ENCODE measurements at places on chromosomes 3 and 15. TPM values are rescaled to one million over a fixed set of nuclear protein-coding genes. Genes with fewer than 3 reads are reported as not detected.

Gene KLHL6
- total RNA-seq, result 1.5 TPM

Gene NEIL1
- 104 TPM for total RNA-seq

Gene SAMMSON
- 2.2 TPM for total RNA-seq

Gene P2RY13
- 0.75 TPM for total RNA-seq

DNA sequence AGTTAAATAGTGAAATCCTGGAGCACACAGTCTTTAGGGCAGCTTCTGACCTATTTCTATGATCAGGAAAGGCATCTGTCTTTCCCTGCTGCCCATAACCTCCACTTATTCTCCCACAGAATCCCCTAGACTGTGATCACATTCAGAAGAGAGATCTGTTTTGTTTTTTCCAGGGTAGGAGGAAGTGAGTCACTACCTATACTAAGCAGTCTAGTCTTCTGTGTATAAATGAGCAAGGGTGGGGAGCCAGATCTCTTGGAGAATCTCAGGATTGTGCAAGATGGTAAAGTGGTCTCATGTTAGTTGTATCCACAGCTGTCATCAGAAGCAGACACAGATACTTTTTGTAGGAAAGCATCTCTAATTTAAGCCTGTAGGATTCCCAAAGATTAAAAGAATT lies 11.8 kb upstream of the FBXO22 start:
- H3K27me3 ChIP-seq, result no peaks in the 10 kb centered on the region
- peak overlapping the region; percentile 16 for H3K27ac ChIP-seq
- no peak for DNase-seq

DNA sequence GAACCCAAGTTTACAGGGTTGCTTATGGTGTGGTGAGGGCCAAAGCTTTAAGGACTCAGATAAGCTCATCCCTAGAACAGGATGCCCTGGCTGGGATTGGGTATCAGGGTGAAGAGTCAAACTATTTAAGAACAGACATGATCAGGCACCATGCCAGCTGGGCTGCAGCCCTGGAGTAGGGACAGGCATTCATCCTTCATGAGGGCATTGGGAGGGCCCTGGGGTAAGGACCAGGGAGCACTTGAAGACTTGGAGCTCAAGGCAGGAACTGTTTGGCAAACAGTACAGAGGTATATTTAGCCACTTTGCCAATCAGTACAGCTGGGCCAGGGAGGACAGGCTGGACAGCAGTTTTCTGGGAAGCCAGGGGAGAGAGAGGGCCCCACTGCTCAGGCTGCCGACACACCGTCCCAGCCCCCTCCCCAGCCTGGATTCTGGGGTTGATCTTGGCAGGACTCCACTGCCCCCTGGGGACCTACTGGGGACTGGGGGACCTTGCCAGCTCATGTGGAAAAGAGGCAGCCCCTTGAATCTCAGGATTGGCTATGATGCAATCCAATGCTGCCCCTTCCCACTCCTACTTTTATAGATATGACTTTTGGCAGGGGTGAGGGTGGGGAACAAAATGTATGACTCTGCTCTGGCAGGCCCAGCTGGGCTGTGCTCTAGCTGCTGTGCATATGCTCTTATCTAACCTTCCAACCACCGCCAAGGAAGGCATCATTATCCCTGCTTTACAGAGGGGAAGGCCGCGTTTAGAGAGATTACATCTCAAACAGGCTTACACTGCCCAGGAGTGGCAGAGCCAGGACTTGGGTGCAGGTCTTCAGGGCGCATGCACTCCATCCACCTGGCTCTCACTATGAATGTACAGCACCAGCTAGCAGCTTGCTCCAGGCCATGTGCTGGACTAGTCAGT lies 2.3 kb downstream of the PLA2G4E start:
- no peak for DNase-seq
- no peak overlapping the region for H3K4me3 ChIP-seq
- no peaks in the 10 kb centered on the region for H3K27me3 ChIP-seq
- no peaks in the 10 kb centered on the region for H3K36me3 ChIP-seq
- H3K27ac ChIP-seq, result no peak overlapping the region

DNA sequence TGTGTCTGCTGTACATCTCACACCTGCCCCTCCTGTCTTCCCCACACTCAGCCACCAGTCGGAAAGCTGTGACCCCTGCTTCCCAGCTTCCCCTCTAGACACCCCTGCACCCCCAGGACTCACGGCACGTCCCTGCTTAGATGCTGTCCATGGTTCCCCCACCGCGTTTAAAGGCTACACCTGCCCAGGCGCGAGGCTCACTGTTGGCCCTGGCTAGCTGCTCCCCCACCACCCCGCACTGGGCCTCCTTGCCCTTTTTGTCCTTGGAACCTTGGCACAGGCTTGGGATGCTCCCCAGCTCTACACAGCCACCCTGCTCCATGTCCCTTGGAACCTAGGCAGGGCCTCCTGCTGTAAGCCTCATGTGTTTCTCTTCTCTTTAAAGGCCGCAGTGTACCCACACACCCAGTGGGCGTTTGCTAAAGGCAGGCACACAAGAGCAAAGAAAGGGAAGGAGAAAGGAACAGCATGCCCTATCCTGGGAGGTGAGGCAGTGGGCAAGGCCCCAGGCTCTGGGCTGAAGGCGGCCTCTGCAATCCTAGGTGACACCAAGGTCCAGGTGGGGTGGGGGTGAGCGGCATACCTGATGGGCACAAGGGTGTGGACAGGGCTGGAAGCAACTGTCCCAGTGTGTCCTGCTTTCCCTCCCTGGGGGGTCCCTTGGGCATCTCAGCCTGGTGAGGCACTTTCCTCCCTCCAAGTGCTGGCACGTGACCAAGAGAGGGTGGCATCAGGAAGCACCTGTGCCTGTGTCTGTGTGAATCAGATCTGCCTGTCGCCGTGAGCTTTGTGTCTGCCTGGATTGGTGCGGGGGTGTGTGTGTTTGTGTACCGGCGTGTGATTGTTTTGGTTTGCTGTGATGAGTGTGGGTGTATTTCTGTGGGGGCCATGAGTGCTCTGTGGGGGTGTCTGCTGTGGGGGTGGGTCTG lies 54.4 kb downstream of the TPRA1 start:
- H3K27me3 ChIP-seq, result no peaks in the 10 kb centered on the region
- DNase-seq, result no peak
- H3K4me3 ChIP-seq, result no peak overlapping the region
- no peak overlapping the region for H3K27ac ChIP-seq

- H3K4me1 ChIP-seq, result no peaks in the 10 kb centered on the region
- H3K27ac ChIP-seq, result no peak overlapping the region
- no peaks in the 10 kb centered on the region for H3K36me3 ChIP-seq
- H3K4me3 ChIP-seq, result no peak overlapping the region
- no peak for DNase-seq
- H3K27me3 ChIP-seq, result no peaks in the 10 kb centered on the region
These were observed 10.4 kb downstream of the SLITRK3 start for GRCh38 chr3:165185707-165186327.

DNA sequence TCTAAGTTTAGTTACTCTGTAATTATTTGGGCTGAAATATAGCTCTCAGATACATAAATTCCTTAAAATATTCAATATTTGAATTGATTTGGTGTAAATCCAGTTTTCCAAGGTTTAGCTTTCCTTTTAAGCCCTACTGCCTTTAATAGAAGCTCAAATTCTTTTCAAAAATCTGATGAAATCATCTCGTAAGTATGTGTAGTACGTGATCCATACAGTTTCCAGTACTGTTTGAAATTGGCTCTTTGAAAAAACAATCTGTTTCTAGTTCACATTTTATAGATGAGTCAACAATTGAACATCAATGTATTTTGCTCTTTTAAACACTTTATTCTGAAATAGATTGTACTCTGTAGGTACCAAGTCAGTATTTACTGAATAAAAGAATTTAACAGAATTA lies 84.2 kb downstream of the LRRC49 start:
- H3K36me3 ChIP-seq, result peaks cover 2% of the 10 kb centered on the region
- H3K27me3 ChIP-seq, result no peaks in the 10 kb centered on the region

DNA sequence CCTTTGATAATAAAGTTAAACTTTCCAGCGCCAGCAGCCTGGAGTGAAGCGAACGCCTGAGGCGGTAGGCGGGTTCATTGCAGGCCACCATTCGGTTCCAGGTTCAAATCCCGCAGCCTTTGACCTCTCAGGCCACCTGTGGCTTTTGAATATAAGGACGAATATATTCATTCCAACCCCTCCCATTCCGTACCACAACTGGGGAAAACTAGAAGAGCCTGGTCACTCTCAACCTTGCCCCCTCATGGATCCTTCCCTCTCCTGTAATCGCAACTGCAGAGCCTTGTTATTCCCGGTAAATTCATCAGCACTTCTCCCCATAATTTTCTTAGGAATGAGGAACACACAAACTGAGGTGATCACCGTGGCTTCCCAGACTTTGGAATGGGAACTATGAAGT lies 35.2 kb downstream of the ZIC4 start:
- no peaks in the 10 kb centered on the region for H3K4me1 ChIP-seq
- H3K27me3 ChIP-seq, result peaks cover 15% of the 10 kb centered on the region
- H3K4me3 ChIP-seq, result no peak overlapping the region

DNA sequence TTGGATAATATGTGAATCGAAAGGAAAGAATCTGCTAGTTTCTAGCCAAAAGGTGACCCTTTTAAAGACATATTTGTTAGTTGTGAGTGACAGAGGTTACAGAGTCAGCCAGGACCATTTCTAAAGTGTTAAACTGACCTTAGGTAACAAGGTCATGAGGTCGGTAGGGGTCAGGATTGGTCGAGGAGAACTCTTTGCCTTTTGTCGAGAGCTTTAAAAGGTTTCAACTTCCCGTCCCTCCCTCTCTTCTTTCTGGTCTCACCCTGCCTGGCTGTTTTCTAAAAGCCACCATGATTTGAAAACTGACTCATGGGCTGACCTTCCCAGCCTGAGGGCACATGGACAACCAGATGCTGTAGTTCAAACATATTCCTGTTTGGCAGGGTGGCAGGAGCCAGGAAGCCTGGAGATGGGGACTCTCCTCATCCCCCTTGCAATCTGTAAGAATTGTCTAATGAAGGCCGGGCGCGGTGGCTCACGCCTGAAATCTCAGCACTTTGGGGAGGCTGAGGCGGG lies 25.8 kb upstream of the PRTG start:
- H3K27me3 ChIP-seq, result no peaks in the 10 kb centered on the region
- H3K27ac ChIP-seq, result no peak overlapping the region
- DNase-seq, result no peak
- no peaks in the 10 kb centered on the region for H3K36me3 ChIP-seq
- no peak overlapping the region for H3K4me3 ChIP-seq
- no peaks in the 10 kb centered on the region for H3K4me1 ChIP-seq

DNA sequence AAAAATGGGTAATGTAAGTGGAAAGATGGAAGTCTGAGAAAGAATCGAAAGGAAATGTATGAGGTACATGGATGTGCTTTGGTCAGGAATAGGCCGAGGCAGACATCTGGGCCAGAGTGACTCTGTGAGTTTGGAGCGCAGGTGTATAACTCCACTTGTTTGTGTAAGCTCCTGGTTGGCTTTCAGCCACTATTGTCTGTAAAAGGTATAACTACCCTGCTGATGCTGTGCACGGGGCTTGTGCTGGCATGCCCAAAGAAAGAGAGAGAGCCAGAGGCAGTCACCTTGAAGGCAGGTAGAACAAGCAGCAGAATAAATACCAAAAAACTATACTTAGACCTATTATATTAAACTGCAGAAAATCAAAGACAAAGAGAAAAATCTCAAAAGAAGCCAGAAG lies 32.7 kb upstream of the CD96 start:
- no peaks in the 10 kb centered on the region for H3K36me3 ChIP-seq
- H3K4me1 ChIP-seq, result no peaks in the 10 kb centered on the region
- no peaks in the 10 kb centered on the region for H3K27me3 ChIP-seq
- no peak overlapping the region for H3K4me3 ChIP-seq
- H3K27ac ChIP-seq, result no peak overlapping the region

DNA sequence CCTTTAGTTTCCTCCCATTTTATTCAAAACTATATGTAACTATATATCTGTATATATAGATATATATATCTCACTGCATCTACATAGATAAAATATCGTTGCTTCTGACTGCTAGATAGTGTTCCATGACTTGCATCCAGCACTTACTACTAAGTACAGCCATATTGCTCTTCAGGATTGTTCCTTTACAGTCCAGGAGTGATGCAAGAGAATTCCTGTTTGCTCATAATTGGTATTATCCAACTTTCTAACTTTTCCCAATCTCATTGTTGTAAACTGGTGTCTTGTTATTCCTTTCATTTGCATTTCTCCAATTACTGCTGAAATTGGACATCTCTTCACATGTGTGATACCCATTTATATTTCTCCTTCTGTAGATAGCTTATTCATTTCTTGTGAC lies 99.8 kb upstream of the STRIT1 start:
- H3K4me1 ChIP-seq, result no peaks in the 10 kb centered on the region
- DNase-seq, result no peak
- H3K36me3 ChIP-seq, result no peaks in the 10 kb centered on the region
- no peak overlapping the region for H3K27ac ChIP-seq
- H3K27me3 ChIP-seq, result no peaks in the 10 kb centered on the region
- no peak overlapping the region for H3K4me3 ChIP-seq

DNA sequence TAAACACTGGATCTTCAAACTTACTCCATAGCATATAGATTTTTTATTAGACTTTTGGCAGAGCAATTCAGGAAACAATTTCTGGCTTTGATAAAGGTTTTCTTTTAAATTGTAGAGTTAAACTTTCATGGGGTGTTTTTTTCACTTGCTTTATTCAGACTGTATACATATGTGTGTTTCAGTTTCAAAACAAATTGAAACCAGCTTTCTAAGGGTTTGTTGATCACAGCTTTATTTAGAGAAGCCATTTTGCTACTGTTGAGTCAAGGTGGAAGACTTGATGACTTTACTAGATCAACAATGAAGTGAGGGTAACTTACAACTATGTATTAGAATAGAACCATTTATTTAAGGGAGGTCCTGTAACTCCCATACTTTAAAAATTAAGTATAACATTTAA lies 6.2 kb downstream of the UBE2E1 start:
- H3K36me3 ChIP-seq, result no peaks in the 10 kb centered on the region
- H3K4me1 ChIP-seq, result peaks cover 25% of the 10 kb centered on the region
- no peak overlapping the region for H3K27ac ChIP-seq
- DNase-seq, result no peak

- H3K4me1 ChIP-seq, result no peaks in the 10 kb centered on the region
- no peak for DNase-seq
- H3K27me3 ChIP-seq, result no peaks in the 10 kb centered on the region
- H3K4me3 ChIP-seq, result no peak overlapping the region
- no peaks in the 10 kb centered on the region for H3K36me3 ChIP-seq
These were observed 991.1 kb downstream of the GBE1 start for GRCh38 chr3:80770106-80771074.

DNA sequence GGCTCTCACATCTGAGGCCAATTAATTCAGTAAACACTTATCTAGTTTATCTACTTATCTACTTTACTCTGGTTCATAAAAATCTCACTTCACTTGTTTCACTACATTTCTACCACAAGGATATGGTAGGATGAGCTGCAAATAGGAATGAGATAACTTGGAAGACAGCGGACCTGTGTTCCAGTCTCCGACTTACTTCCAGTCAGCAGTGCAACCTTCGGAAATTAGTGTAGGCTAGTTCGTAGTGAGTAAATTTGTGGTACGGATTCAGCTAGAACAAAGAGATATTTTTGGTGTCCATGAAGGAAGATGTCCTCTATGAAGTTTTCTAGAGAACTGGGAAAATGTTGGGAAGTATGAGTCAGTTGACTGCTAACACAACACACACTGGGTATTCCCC lies 66.3 kb downstream of the TPRG1 start:
- no peak overlapping the region for H3K4me3 ChIP-seq
- DNase-seq, result no peak
- no peaks in the 10 kb centered on the region for H3K27me3 ChIP-seq

All from ascending aorta (tissue), 2 donors.